Kidney epithelial cell (primary cell): ENCODE measurements at places on chromosomes 16 and 17. TPM values are rescaled to one million over a fixed set of nuclear protein-coding genes. Genes with fewer than 3 reads are reported as not detected.

DNA sequence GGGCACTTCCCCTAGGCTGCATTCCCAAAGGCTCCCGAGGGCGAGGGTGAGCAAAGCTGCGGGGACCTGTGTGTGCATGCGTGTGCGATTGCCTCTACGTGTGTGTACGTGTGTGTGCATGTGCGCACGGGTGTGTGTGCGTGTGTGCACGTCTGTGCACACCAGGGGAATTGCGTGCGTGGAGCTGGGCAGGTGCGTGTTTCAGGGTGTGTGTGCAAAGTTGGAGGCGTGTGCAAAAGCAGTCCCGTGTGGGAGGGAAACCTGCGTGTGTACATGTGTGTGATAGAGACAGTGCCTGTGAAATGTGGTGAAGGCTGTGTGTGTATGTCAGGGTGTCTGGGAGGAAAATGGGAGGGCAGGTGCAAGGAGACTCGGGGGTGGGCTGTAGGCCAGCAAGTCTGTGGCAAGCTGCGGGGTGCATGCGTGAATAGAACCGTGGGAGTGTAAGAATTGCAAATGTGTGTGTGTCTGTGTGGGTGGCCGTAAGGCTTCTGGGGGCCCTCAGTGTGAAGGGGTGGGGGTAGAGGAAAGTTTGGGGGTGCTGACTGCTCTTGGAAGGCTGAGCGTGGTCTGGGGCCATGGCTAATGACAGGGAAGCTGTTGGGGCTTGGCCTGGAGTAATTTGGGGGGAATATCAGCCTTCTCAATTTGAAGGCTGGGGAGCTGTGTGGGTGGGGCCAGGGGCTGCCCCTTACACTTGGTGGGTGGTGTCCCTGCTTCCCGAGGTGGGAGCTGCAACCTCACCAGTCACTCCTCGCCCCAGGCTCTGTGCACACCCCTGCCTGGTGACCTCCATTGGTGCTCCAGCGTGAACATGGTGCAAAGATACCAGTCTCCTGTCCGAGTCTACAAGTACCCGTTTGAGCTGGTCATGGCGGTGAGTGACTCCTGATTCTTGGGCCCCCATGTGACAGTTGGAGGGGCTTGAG is 644 bp downstream of the SEC14L5 start:
- DNase-seq, result no peak

- DNase-seq, result no peak
Measured at GRCh38 chr17:8289103-8289397, 580 bp downstream of the RANGRF start.

DNA sequence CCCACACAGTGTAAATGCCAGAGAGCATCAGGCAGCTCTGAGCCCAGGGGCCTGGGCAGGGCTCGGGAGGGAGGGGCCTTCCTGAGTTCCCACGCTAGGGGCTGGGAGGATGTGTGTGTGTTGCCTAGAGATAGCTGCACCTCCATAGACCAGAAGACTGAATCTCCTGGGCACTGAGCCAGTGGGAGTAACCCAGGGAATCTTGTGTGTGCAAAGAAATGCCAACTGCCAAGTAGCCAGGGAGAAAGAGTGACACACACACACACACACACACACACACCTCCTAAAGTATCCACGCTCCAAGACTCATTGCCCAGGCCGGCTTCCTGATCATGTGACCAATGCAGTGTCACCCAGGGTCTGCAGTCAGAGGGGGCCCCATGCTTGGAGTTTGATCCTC is 166.2 kb upstream of the RPL38 start:
- no peak for DNase-seq

DNA sequence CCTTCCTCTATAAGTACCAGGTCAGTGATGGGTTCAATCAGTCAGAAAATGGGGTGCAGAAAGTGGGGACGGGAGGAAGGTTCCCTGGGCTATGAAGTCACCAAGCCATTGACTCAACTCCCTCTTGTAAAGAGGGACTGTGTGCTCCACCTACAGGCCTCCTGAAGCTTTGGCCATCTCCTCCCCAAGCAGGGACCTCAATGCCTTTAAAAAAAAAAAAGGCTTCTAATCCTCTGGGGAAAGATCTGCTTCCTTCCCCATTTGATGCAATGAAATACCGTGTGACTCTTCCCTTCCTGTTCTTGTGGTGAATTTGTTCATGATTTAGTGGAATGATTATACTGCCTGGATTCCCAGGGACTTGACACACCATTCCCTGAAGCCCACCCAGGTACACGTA is 30.8 kb downstream of the VWA3A start:
- DNase-seq, result no peak

DNA sequence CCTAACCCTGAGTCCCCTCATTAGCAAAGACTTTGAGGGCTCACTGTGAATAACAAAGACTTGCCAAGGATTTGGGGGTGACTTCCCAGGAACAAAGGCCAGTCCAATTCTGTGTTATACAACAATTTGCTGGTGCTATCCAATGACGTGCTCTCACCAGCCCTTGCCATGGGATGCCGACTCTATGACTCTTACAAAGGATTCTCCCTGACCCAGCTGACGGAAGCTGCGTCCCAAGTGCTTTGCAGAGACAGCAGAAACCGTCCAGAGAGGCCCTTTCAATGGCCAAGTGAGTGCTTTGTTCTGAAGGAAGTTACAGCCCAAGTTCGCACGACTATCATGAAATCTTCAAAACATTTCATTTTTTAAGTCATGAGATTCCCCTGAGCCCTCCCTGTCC is 345.3 kb upstream of the TNRC6C start:
- no peak for DNase-seq

DNA sequence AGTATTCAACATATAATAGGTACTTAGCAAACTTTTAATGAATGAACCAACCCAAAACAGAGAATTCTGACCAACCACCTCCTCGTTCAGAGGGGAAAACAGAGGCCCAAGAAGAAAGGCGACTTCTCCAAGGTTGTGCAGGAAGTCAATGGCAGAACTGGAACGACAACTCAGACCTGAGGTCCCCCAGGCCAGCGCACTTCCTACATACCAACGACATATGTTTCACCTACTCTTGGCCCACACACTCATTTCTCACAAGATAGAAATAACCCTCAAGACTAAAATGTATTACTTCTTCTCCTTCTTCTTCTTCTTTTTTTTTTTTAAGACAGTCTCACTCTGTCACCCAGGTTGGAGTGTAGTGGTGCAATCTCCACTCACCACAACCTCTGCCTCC is 14.4 kb downstream of the CHCT1 start:
- no peak for DNase-seq

- DNase-seq, result no peak
Measured at GRCh38 chr16:12775656-12776236, 27.9 kb downstream of the CPPED1 start.

DNA sequence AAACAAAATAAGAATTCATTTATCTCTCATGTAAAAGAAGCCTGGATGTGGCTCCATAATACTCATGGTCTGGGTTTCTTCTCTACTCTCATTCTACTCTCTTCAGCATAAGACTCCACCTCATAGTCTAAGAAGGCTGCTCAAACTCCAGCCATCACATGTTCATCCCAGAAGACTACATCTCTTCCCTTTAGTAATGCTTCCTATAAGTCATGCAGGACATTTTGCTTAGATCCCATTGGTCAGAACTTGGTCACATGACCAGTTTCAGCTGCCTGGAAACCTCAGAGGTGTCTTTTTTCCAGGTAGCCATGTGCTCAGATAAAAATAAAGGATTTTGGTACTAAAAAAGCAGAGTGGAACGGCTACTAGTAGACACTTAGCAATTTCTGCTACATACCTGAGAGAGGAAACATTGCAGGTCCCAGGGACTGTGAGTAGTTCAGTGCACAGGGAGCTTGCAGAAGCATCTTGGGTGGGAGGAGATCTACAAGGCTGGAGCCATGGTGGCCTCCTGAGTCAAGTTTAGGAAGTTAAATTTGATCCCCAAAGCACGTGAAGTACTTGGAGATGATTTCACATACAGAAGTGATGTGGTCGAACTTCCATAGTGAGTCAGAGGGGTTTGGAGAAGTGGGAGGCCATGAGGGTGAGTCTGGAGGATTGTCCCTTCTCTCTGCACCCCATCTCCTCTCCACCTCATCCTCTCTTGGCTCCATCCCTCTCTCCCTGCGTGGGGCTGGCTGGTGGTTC is 110.2 kb downstream of the CCDC182 start:
- DNase-seq, result no peak

GRCh38 chr16:58471209-58471975 is 28.6 kb upstream of the NDRG4 start:
- DNase-seq, result no peak

GRCh38 chr17:49372425-49372824 is 10.4 kb upstream of the ZNF652 start:
- no peak for DNase-seq

GRCh38 chr16:57757326-57757786 is 21.8 kb downstream of the KATNB1 start:
- DNase-seq, result no peak

GRCh38 chr16:78298986-78299385 is 199.5 kb downstream of the WWOX start:
- no peak for DNase-seq

DNA sequence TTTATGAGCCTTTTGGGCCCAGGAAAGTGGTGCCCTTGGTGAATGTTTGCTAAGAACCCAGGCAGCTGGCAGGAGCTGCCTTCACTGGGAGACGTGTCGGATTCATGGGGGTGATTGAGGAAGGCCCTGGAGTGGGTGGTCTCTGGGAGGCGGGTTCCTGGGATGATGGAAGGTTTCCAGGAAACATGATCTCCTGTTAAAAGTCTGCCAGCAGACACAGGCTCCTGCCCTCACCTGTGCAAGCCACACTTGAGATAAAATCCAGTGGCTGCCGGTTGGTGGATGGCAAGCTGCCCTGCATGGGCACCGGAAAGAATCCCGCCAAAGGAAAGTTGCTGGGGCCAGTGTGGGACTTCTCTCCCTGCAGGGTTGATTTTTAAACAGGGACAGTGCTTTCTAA is 189.0 kb upstream of the CIBAR2 start:
- no peak for DNase-seq

- no peak for DNase-seq
Measured at GRCh38 chr16:4261557-4262172, 11.2 kb downstream of the TFAP4 start.

DNA sequence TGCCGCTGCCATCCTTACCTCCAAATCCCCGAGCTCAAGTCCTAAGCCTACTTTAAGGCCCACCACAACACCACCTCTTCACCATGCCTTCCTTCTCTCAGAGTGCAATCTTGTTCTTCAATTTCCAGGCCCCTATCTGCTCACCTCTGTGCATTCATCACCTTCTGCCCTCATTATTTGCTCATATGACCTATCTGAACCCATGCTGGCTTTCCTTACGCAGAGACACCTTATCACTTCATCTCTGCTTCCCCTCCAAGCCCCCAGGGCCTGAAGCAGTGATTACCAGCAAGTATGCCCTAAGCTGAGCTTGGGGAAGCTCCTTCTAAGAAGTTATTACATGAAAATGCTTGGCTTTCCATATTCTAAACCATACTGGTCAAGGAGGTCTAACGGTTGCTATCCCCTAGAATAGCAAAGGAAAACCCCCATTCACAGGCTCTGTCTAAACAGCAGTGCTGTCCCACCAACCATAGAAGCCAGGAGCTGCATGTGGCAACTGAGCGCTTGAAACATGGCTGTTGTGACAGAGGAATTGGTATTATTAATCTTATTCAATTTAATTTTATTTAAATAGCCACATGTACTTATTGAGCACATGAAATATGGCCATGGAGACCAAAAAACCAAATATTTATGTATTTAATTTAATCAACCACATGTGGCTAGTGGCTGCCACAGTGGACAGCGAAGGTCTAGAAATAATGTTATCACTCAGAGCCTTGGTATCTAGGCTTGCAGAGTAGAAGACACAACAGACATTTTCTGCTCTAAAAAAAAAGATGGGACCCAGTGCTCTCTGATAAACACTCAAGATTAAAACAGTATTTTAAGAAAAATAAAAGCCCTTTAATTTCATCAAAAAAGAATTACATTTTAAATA is 13.9 kb downstream of the USP7 start:
- DNase-seq, result no peak

DNA sequence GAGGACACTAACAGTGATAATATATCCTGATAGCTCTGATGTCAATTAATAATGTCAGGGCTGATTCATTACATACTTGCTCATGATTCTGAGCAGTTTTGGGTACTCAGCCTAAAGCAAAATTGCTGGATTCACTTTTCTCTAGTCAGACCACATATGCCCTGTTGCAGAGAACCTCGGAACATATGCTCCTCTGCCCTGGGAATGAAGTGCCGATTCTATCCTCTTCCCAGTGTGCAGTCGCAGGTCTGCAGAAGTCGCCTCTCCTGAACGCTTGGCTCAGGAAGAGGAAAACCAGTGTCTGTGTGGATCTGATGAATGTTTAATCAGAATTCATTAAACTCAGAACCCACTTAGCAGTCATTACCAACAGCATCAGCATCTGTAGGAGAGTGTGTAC is 34.5 kb downstream of the ABCC12 start:
- DNase-seq, result no peak

GRCh38 chr17:28861393-28862203 is 6.8 kb downstream of the ERAL1 start:
- DNase-seq, result no peak

DNA sequence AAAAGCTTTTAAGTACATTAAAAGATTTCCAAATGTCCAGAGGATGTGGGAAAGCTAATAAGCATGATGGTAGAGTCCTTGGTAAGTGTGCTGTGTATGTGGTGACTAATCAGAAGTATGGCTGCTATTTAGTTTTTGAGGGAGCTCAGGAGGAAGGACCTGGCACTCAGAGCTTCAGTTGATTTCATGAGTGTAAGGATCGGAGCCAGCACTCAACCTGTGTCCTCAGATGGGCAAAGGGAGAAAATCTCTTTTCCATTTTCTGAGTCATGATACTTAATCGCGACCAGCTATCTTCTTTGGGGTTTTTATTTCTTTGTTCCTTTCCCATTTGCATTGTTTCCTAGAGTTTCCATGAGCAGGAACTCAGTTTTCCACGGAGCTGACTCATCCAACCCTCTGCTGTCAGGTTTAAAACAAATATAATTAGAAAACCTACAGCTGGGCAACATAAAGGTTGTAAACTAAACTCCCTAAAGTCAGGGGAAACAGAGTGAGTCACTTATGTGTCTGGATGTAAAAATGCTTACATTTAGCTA is 125.4 kb downstream of the MAP2K6 start:
- peak; percentile 56 for DNase-seq

Gene HBA1
- 0.41 TPM in 1 of 2 replicates, not detected in the other for total RNA-seq

Gene SDR42E2
- not detected in 2 replicates for total RNA-seq

Gene BMERB1
- total RNA-seq, result 23.5 and 29.3 TPM in 2 replicates

Gene PYDC1
- total RNA-seq, result not detected in 2 replicates

Gene FA2H
- 12.4 and 12.5 TPM in 2 replicates for total RNA-seq

Gene GUCY2D
- 0.07 TPM in 1 of 2 replicates, not detected in the other for total RNA-seq

Gene TEX14
- 0.04 and 0.07 TPM in 2 replicates for total RNA-seq

Gene SLC6A4
- under 0.01 TPM in 1 of 2 replicates, not detected in the other for total RNA-seq

Gene CCL17
- not detected in 2 replicates for total RNA-seq

Gene CAPNS2
- not detected in 2 replicates for total RNA-seq

Gene ST6GALNAC2
- 9.9 and 13.6 TPM in 2 replicates for total RNA-seq

Gene FOXF1
- under 0.01 TPM in 1 of 2 replicates, not detected in the other for total RNA-seq

Gene ZNF18
- total RNA-seq, result 7.5 and 10.4 TPM in 2 replicates

Gene BLTP2
- 116 and 124 TPM in 2 replicates for total RNA-seq

Gene KRTAP9-7
- not detected in 2 replicates for total RNA-seq
